ENCODE measurements at places on chromosomes 4 and X.

- DNase-seq, result no peak
These were observed 16.3 kb upstream of the MBNL3 start for GRCh38 chrX:132505116-132505515.

DNA sequence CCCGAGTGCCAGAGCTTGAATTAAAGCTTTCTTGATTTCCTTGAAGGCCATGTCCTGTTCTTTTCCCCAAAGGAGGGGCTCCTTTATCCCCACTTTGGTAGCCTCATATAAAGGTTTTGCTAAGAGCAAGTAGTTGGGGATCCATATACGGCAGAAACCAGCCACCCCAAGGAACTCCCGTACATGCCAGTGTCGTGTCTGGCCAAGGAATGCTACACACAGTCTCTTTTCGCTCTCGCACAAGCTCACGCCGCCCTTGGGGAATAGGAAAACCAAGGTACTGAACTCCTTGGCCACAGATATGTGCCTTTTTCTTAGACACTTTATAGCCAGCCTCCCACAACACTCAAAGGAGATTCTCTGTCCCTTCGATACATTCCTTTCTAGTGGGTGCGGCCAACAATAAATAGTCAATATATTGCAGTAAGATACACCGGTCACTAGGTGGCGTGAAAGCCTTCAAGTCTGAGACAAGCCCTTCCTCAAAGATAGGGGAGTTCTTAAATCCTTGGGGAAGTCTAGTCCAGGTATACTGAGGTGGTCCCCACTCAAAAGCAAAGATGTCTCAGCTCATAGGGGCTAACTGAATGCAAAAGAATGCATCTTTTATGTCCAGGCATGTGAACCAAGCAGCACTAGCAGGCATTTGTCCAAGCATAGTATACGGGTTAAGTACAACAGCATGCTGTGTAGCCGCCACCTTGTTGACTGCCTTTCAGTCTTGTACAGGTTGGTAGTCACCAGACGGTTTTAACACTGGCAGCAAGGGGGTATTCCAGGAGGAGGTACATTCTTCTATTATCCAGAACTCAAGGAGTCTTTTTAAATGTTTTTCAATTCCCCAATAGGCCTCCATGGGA, 57.8 kb upstream of the XAGE1B start:
- no peak for DNase-seq

GRCh38 chr4:173443121-173443520, 44.2 kb upstream of the SCRG1 start:
- DNase-seq, result no peak

DNA sequence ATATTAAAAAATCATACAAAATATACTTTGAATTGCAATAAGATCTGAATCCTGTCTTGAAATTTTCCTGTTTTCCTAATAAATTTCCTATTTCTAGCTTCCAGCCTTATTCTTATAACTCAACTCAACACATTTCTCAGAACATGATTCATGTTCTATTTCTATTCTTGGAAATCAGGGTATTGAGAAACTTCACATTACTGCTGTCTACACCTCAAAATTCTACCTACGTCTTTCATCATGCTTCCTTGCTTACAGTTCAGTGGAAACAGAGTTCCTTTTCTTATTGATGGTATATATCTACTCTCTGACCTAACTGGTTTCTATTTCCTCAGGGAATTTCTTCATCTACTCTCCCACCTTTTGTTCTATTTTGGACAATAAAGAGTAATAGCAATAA, 2139.0 kb downstream of the ARAP2 start:
- DNase-seq, result no peak

GRCh38 chr4:180054291-180054690, 2188.9 kb upstream of the TENM3 start:
- DNase-seq, result no peak

- DNase-seq, result no peak
These were observed 74.0 kb downstream of the FHDC1 start for GRCh38 chr4:153010146-153010545.

DNA sequence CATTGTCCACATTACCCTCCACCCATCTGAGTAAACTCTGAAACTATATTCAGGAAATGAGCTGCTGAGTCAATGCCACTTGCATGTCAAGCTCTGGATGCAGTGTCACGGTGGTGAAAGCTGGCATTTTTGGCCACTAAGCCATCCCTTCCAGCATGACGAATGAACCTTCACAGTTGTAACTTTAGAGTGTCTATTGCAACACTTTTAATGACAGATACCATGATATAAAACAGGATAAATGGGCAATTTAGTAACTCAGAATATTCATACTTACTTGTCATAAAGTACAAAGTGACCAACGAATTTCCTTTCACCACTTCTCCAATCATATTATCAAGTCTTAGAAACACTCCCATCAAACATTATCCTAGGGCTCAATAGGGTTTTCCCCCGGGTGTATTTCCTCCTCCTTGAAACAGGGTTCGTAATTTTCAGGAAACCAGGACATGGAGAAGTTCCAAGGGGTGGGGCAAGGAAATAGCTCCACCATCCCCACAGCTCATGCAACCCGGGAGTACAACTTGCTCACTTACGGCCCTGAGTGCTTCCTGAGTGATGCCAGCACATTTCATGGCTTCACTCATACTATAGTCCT, 73.1 kb downstream of the MTHFD2L start:
- no peak for DNase-seq

DNA sequence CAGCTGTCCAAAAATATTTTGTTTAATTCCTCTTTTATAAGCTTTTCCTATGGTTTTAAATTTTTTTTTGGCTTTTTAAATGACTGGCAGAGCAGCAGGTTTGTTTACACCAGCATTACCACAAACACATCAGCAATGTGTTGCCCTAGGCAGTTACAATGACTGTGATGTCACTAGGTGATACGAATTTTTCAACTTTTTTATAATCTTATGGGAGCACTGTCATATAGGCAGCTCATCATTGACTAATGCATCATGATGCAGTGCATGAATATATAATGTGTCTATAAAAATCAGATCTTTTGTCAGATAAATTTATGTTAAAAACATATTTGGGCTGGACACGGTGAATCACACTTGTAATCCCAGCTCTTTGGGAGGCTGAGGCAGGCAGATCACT, 231.6 kb upstream of the SLIT2 start:
- no peak for DNase-seq

- DNase-seq, result no peak
These were observed 134.5 kb upstream of the TAPT1 start for GRCh38 chr4:16360694-16361262.

GRCh38 chr4:146095091-146095690, 80.3 kb upstream of the LSM6 start:
- no peak for DNase-seq

GRCh38 chr4:184884883-184885282, 59.1 kb upstream of the ACSL1 start:
- no peak for DNase-seq

GRCh38 chr4:53089936-53090729, 228.0 kb downstream of the RASL11B start:
- DNase-seq, result no peak

DNA sequence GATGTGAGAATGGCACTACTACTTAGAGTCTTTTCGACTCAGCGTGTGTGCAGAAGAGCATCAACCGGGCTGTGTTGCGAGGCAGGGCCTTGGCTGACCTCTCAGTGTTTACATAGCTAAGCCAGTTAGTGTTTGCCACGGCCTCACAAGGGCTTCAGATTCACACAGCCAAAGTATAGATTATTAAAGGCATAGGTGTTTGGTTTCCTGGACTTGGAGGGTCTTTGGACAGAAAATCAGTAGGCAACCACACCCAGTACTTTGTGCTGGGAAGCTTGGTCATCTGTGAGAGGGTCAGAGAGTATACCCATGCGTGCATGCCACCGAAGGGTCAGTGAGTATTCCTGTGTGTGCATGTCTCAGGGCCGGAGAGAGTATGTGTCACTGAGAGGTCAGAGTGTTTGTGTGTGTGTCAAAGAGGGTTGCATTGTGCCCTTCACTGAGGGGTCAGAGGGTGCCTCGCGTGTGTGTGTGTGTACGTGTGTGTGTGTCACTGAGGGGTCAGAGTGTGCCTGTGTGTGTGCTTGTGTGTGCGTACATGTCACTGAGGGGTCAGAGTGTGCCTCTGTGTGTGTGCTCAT, 69.7 kb upstream of the MSANTD1 start:
- no peak for DNase-seq

DNA sequence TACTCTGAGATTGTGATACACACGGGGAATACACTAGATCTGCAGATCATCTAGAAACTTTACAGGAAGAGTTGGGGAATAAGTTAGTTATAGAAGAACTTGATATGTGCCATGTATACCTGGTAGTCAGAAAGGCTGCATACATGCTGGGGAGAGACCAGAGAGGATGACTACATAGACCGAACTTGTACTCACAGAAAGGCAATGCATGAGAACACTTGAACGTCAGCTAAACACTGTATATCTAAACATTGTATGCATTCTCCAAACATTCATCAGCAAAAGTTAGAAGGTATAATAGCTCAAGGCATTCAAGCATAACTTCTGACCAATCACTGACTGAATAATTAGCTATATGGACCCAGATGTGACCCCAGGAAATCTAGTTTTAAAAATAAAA, 78.0 kb upstream of the PDHA2 start:
- DNase-seq, result no peak

DNA sequence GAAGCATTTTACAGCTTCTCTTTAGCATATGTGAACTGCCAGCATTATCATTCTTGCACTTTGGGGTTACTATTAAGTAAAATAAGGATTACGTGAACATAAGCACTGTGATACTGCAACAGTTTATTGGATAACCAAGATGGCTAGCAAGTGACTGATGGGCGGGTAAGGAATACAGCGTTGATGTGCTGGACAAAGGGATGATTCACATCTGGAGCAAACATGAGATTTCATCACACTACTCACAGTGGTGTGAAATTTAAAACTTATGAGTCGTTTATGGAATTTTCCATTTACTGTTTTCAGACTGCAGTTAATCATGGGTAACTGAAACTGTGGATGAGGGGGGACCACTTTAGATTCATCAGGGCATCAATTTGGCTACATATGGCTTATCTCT, 16.0 kb downstream of the NBDY start:
- DNase-seq, result no peak

GRCh38 chr4:162038112-162038511, 125.7 kb downstream of the FSTL5 start:
- no peak for DNase-seq

GRCh38 chr4:170015285-170015684, 10.9 kb downstream of the MFAP3L start:
- DNase-seq, result no peak

GRCh38 chrX:78946178-78946931, 1.2 kb downstream of the P2RY10 start:
- no peak for DNase-seq

GRCh38 chr4:48645225-48645794, 134.8 kb downstream of the FRYL start:
- no peak for DNase-seq

DNA sequence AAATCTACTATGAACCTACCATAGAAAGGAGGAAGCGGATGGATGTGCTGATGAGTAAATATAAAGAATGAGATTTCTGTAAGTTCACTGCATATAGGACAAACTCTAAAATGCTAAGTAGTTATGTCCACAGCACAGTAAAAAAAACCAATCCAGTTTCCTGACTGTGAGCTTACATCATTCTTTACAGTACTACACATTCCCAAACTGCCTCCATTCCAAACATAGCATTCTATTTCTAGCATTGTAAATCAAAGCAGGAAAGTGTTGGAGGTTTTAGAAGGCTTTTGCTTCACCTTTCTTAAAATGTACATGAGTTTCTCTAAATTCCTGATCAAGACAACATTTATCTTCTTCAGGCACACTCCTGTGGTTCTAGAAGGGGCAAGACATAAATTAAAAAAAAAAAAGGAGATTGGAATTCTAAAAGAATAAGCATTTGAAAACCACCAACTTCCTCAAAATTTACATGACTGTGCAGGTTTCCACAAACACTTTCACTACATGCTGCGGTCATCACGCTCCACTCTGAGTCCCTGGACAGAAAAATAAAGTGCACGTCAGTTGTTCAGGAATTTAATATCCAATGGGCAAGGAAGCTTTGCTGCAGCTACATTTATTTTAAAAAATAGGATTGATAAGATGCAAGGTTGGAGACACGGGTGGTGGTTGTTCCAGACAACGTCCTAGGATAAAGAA, 297.6 kb upstream of the STS start:
- DNase-seq, result no peak

DNA sequence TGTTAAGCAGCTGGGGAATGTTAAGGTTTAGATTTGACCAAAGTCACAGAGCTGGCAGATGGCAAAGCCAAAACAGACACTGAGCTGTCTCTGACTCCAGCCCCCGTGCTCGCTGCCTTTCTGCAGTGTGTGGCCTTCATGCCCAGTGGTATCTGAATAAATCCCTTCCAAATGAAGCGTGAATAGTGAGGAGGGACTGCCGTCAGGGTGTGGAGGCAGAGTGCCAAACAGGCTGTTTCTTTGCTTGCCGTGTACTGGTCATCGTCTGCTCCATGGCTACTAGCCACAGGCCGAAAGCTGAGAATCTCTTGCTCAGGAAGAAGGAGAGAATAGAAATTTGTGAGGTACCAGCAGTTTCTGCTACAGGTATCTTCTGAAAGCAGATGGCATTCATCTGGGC, 19.7 kb downstream of the PRIMPOL start:
- no peak for DNase-seq

Data from activated naive CD8-positive, alpha-beta T cell treated with anti-CD3 and anti-CD28 coated beads, Interleukin-2, amount 50 U/mL, for 16 hours (primary cell).